ENCODE measurements at places on chromosomes 1 and 21.
A peak's percentile ranks its signal among the peaks of the same experiment; 100 is the strongest.

DNA sequence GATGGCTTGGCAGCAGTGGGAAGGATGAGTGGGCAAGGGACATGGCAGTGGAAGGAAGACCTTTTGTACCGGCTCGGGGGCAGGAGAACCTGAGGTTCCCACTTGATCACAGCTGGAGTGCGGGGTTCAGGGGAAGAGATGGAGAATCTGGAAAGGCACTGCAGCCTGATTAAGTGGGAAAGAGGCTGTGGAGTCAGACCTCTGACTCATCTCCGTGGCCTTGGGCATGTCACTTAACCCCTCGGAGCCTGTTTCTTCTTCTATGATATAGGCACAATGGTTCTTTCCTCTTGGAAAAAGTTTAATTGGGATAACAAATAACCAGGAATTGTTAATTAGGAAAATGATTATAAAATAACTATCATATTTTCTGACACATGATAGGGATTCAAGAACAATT, 13.1 kb upstream of the TMEM61 start:
- peak; percentile 67 for DNase-seq

GRCh38 chr1:228318823-228319241, 87.8 kb downstream of the TRIM11 start:
- DNase-seq: no peak

DNA sequence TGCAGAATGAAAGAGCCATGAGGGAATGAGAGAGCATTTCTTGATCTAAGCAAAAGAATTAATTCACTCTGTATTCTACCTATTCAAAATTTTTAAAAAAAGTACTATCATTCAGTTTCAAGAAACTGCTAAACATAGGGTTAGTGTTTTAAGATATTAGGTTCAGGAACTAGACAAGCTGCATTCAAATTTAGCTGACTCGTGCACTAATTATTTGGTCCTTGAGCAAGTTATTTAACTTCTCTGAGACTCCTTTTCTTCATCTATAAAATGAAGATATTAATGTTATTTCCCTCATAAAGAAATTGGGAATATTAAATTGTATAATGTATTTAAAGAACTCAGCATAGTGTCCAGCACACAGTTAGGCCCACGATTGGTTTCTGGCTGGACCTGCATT, 75.0 kb upstream of the USH2A start:
- DNase-seq: no peak

DNA sequence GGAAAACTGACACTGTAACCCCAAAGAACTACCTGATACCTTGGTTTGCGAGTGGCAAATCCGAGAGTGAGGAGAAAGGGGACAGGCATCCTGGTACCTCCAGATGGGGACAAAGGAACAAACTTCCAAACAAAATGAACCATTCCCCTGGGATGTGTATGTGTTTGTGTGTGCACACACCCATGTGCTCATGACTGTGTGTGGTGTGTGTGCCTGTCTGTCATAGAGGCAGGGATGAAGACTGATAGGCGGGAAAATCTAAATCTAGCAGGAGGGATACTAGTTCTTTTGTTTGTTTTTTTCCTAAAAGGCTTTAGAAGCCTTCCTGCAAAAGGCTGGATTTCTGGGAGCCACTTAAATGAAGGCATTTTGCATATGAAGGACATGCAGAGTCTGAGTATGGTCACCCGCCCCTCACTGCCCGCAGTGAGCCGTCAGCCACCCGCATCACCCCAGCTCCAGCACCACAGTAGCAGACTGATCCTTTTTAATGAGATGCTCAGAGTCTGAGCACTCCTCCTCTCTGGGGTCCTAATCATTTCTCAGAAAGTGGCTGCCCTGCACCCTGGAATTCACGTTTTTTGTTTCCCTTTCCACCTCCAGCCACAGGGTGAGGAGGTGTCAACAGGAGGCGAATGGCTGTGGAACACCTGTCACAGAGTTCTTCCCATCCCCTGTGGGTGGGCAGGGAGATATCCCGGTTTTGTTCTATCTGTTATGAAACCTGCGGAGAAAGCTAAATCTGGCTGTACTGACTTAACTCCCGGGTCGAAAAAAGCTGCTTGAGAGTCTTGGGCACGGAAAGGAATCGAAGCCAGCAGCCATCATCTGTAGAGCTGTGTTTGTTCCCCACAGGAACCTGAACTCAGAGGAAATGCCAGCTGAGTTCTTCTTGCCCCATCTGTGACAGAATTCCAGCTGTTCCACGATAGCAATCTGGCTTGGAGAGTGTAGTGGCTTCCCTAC, 34.9 kb downstream of the UTP25 start:
- no peak for DNase-seq

DNA sequence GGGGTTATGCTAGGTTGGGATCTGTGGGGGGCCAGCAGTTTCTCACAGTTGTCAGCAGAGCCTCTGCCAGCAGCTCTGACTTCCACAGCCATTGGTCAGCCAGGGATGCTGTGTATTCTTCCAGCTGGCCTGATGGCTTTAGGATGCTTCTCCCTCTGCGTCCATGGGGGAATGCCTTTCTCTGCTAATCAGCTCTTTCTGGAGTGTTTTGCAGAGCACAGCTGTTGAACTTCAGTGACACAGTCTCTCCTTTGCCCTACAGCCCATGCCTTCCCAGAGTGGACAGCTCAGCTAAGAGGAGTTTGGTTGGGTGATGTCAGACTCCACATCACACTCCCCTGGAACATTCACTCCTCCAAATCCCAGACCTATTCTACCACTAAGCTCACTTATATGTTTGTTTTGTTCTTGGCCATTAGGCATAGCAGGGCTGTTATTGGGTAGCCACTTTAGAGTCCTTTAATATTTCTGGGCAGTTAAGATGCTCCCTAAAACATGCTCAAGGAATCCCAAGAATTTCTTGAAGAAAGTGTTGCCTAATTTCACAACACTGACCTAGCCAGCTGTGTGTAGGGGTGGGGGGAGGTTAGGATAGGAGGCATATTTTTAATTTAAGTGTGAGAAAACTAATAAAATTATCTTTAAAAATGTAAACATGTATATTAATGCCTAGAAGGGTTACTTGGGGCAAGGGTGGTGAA, 75.3 kb upstream of the KIAA0040 start:
- no peak for DNase-seq

DNA sequence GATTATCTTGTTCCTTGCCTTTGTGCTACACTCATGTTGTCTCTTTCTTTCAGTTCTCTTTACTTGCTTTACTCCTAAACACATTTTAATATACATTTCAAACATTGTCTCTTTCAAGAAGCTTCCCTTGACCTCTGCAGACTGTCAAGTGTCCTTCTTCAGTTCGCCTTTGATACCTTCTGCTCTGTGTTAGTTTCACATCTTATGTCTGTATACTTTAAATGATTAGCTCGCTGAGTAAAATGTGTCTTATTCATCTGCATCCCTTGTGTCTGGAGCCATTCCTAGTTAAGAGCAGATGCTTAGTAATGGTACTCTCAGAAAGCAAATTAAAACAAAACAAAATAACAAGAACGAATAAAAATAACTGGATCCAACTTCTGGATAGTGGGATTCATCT, 303.3 kb downstream of the S1PR1 start:
- no peak for DNase-seq

- no peak for DNase-seq
Observed at GRCh38 chr1:193265716-193266115, 79.3 kb upstream of the B3GALT2 start.

DNA sequence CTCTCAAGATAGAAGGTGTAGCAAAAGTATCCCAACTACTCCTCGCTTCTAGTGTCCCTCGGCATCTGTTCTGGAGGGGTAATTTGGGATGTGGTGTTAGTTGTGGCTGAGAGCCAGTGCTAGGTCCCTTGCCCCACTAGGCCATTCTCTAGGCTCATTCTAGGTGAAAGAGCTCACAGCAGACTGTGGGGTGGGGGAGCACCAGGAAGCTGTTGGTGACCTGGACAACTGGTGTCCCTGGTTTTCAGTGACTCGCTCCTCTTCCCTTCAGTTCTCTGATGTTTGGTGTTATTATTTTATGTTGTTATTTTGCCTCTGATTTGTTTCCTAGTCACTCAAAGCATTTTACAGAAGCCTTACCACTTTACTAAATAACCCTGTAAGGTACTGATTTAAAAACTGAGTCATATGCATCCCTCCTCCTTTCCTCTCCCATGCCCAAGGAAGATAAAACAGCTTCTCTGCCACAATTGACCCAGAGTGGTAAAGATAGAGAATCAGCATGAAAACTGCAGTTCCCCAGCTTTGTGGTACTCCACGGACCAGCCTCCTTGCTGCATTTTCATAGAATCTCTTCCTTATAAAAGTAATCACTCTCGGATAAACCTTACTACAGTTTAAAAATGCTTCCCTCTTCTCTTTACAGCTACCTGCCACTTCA, 14.1 kb downstream of the DYRK3 start:
- DNase-seq: no peak

GRCh38 chr1:170415710-170416372, 116.1 kb upstream of the GORAB start:
- DNase-seq: no peak

GRCh38 chr1:24048205-24048869, 63.6 kb downstream of the MYOM3 start:
- no peak for DNase-seq

GRCh38 chr1:238832106-238832505, 554.3 kb upstream of the CHRM3 start:
- no peak for DNase-seq

- no peak for DNase-seq
Observed at GRCh38 chr21:43332861-43333297, 94.1 kb downstream of the SIK1 start.

GRCh38 chr1:81304187-81304586, 496.5 kb upstream of the ADGRL2 start:
- no peak for DNase-seq

DNA sequence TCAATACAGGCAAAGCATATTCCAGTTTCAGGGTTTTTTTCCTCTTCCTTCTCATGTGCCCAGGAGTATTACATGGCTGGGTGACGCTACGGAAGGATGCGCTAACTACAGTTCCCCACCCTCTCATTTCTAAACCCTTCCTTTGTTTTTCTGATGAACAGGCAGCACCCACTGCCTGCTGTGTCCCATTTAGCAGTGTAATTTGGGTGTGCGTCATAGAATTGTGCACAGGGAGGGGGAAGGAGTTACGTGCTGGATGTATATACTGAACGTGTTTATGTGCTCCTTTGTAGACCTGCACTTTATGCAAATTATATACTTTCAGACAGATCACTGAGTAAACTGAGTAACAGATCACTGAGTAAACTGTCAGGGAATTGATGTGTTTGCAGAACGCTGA, 44.5 kb downstream of the ELAPOR1 start:
- no peak for DNase-seq

GRCh38 chr1:155680531-155680930, 8.0 kb downstream of the YY1AP1 start:
- DNase-seq: peak; percentile 61

- DNase-seq: no peak
Observed at GRCh38 chr1:80836505-80836904, 964.2 kb upstream of the ADGRL2 start.

DNA sequence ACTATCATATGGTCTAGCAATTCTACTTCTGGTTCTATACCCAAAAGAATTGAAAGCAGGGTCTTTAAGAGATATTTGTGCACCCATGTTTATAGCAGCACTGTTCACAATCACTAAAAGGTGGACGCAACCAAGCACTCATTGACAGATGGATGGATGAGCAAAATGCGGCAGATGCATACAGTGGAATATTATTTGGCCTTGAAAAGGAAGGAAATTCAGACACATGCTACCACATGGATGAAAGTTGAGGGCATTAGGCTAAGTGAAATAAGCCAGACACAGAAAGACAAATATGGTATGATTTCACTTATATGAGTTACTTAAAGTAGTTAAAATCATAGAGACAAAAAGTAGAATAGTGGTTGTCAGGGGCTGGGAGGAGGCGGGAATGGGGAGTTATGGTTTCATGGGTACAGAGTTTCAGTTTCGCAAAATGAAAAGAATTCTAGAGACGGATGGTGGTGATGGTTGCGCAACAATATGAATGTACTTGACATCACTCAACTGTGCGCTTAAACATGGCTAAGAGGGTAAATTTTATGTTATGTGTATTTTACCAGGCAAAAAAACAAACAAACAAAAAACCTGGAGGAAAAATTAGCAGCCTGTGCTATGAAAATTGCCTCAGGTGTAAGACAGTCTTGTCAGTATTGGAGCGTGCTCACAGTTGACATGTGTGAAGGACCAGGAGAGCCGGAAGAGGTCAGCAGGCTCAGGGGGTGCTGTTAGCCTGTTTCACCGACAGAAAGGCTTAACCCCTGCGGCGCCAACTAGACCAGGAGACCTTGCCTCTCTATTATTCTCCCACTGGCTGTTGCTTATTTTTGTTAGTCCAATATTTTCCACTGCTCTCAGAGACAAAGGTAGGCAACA, 26.5 kb downstream of the CD247 start:
- peak; percentile 14 for DNase-seq

DNA sequence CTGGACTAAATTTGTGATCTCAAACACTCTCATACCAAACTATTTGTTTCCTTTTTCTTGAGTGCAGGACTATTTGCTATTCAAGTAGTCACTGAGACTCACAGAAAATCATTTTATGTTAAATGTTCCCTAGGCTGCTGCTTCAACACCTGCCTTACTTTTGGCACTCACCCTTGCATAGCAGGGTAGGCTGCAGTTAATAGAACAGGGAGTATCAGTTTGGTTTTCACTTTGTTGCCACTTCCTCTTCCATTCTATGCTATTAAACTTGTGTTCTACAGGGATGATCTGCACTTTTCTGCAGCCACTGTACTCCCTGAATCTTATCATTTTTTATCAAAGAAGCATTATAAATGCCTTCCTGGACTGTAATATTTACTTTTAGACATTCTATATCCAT, 148.7 kb upstream of the PRMT6 start:
- no peak for DNase-seq

- DNase-seq: peak; percentile 67
Observed at GRCh38 chr21:15442743-15443469, 286.9 kb upstream of the USP25 start.

DNA sequence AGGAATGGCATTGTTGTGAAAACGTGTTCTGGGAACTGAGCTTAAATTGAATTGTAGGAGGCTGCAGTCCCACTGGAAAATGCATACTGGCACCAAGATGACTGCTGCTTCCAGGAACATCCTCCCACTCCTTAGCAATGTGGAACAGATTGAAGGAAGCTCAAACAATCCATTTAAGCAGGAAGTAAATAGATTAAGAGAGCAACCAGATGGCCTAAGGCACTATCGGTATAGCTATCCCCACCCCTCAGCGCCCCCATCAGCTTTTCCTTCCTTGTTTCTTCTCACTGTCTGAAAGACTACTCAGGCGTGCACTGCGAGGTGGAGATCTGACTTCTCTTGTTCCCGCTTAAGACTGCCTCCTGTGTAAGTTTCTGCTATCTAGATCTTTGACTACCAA, 4.0 kb upstream of the IFI16 start:
- DNase-seq: peak; percentile 46
